ENCODE measurements at places on chromosomes 2 and 18.

- no peak for DNase-seq
These were observed 34.9 kb upstream of the APCDD1 start for GRCh38 chr18:10419420-10420103.

GRCh38 chr2:52000151-52000855, 968.4 kb upstream of the NRXN1 start:
- DNase-seq, result no peak

GRCh38 chr2:157349949-157350515, 24.4 kb upstream of the ERMN start:
- DNase-seq, result no peak

GRCh38 chr2:62340994-62341484, 145.1 kb downstream of the B3GNT2 start:
- no peak for DNase-seq

- no peak for DNase-seq
These were observed 1521.5 kb upstream of the ZEB2 start for GRCh38 chr2:146041274-146041910.

GRCh38 chr2:219356834-219357233, 24.3 kb upstream of the RESP18 start:
- no peak for DNase-seq

DNA sequence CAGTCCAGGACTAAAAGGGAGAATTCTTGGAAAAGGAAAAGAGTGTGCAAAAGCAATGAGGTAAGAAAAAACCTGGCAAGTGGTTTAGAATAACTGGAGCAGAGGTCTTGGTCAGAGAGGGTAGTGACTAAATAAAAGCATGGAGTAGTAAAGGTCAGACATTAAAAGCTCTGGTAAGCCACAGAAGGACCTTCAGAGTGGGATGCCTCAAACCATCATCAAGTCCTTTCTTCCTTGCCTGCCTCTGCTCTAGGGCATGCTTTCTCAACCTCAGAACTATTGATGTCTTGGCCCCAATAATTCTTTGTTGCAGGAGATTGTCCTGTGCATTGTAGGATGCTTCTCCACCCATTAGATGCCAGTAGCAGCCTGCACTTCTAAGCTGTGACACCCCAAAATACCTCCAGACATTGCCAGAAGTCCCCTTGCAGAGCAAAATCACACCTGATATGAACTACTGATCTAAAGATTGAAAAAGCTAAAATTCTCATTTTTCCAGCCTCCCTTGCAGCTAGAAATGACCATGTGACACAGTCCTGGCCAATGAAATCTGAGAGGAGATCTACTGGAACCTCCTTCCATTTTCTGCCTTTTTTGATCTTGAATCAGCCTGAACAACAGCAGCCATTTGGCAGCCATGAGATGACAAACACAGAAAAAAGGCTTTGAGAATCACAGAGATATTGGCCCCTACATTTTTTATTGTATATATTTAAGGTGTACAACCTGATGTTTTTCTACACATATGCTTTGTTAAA, 48.1 kb downstream of the EVA1A start:
- DNase-seq, result no peak

DNA sequence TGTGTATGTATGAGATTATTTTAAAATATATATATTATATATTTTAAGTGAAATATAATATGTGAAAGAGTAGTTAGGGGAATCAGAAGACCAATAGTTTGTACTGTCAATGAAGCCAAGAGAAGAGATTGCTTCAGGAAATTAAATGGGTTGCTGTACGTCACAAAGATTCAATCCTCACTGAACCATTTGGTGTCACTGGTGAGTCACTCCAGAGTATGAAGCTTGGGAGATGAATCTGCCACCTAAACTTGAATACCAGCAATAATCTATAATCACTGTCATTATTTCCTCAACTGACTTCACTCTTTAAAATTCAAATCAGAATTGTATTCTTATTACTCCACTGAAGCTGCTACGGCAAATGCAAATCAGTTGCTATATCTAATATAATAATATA, 41.9 kb upstream of the SCN9A start:
- no peak for DNase-seq

DNA sequence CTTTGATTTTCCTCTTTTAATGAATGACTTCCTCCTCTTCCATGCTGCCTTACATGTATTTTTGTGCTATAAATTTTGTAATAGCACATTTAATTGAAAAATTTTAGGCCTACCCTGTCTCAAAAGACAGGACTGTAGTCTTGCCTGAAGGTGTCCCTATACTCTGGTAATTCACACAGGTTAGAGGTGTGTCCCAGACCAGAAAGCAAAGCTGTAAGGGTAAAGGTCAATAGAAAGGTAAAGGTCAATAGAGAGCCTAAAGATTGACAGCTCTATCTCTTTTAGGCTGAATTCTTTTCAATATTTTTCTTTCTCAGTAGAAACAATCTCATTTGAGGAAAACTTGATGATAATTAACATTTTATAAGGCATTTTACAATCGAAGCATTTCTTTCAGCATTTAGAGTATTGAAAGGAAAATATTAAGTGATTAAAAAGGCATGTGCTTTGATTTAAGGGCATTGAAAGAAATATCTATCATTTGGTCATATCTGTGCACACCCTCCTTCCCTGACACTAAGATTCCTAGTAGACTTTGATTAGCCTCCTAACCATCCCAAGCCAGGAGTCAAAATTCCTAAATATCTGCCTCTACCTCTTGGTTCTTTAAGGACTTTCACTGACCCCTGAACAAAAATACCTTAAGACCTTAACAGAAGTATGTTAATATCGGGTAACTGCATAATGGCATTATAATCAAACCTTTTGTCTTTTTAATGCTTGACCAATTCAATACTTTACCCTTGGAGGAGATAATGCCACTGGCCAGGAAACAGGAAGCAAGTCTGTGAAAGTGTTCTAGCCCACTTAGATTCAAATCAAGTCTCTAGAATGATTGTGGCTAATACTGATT, 161.8 kb upstream of the DTNA start:
- DNase-seq, result no peak

GRCh38 chr18:3260995-3261372, 949 bp upstream of the MYL12B start:
- DNase-seq, result no peak

- DNase-seq, result no peak
These were observed 32.1 kb downstream of the TRAK2 start for GRCh38 chr2:201419057-201419635.

DNA sequence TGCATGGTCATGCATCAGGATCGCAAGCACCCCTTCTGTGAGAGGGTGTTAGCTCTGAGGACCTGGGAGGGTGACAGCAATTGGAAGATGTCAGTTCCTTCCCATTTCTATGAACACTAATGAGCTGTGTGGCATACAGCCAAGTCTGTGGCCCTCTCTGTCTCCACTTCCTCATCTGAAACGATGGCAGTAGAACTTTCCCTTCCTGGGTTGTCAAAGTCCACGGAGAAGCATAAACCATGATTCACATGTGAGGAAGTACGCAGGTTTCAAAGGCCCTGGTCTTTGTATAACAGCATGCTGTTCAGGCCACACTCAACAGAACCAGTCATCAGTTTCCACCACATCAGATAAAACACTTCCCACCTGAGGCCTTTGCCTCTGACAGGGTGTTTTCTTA, 167.4 kb upstream of the RAB6C start:
- no peak for DNase-seq

Measured in activated gamma-delta T cell treated with Interleukin-2 at 50 U/mL for 16 hours (primary cell).